Kasumi-1 (cell line): ENCODE measurements at places on chromosomes 4 and X.

DNA sequence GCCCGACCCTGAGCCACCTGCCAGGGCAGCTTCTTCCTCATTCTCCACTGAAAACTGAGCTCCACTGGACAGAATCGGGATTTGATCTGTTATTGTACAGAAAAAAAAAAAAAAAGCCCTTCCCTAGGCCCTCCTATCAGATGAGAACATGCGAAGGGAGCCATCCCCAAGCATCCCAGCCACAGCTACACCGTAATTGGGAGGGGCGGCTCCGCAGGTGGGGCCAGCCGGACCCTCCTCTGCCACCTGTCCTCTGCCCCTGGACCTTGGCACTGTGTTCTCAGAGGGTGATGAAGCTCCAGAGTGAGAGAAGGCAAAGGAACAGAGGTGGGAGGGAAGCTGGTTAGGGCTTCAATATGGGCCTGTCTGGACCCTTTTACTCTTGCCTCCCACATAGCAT, 240.0 kb upstream of the PSAPL1 start:
- DNase-seq = no peak

GRCh38 chrX:23194885-23195554, 139.6 kb upstream of the PTCHD1 start:
- no peak for DNase-seq

DNA sequence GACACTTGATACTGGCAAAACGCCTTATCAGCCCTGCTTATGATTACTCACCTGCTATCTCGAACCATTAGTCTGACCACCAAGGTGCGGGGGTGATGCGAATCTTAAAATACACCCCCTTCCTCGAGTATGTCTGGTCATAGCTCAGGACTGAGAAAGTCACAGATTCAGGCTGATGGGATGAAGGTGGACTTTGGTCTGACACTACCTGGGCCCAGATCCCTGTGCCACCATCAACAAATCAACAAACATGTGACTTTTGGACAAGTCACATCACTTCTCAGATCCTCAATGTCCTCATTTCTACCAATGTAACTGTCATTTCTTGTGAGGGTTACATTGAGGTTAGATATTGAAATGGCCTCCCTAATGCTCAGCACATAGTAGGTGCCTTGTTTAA, 9.8 kb upstream of the MSN start:
- no peak for DNase-seq

GRCh38 chrX:63765712-63766111, 19.3 kb downstream of the ARHGEF9 start:
- DNase-seq = peak; percentile 39

DNA sequence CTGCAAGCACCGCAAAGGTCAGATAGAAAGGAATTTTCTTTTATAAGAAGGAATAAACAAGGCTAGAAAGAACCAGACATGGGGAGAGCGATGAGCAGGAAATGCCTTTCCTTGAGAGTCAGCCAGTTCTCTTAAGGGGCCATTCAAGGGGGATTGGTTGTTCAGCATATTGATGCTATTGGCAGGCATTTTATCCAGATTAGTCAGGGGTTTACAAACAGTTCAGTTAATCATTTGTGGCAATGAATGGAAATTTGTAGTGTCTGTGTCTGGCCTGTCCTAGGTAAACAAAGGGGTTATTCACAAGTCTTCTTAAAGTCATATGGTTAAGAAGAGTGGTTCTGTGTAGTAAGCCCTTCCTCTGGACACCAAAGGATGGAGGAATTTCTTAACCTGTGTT, 184.7 kb upstream of the FRMPD4 start:
- no peak for DNase-seq

GRCh38 chrX:5113128-5113527, 1115.5 kb downstream of the NLGN4X start:
- peak; percentile 33 for DNase-seq

DNA sequence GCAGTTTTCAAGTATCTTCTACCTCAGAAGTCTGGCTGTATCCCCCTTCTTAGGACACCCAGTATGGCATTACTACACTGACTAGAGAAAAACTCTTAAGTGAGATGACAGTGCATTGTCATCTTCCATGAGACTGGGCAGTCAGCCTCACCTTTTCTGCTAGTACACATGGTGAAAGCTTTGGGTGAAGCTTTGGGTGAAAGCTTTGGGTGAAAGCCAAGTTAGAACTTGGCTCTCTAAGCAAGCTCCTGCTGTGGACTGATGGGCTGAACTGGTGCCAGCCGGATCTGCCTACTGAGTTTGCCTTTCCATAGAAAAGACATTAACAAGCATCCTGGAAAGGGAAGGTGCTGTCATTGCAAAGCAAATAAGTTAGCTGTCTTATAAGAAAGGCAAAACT, 8.8 kb downstream of the EPHA5 start:
- DNase-seq = no peak

GRCh38 chrX:119151051-119151380, 23.4 kb upstream of the KIAA1210 start:
- no peak for DNase-seq

DNA sequence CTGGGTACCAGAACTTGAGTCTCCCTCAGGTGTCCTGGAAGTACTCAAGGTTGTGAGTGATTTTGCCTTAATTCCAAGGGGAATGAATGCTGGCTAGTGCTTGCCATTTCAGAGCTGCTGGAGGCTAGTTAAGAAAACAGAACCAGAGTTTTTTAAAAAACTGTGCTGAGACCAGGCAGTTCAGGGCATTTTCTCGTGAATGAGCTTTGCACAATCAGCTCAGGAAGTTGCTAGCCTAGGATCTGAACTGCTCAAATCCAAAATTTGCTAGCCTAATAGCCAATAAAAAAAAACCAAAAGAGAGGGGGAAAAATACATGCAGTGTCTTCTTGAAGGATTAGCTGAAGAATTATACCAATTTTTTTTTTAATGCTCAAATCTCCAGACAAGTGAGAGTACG, 292.7 kb downstream of the FBXW7 start:
- DNase-seq = no peak

GRCh38 chr4:91436556-91436955, 867.2 kb upstream of the GRID2 start:
- DNase-seq = no peak

GRCh38 chr4:89254847-89255246, 52.8 kb downstream of the GPRIN3 start:
- DNase-seq = peak; percentile 36

DNA sequence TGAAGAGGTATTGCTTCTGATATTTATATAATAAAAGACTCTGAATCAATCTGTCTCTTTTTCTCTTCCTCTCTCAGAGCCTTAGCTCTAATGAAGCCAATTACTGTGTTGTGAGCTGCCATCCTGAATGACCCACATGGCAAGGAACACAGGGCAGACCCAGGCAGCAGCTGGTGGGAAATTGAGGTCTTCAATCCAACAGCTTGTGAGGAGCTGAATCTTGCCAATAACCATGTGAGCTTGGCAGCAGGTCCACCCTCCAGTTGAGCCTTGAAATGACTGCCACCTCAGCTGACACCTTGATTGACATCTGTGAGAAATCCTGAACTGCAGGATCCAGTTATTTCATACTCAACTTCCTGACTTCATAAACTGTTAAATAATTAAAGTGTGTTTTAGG, 149.4 kb downstream of the NDST4 start:
- DNase-seq = no peak

- DNase-seq = no peak
Observed at GRCh38 chr4:101277671-101278070, 69.7 kb downstream of the PPP3CA start.

DNA sequence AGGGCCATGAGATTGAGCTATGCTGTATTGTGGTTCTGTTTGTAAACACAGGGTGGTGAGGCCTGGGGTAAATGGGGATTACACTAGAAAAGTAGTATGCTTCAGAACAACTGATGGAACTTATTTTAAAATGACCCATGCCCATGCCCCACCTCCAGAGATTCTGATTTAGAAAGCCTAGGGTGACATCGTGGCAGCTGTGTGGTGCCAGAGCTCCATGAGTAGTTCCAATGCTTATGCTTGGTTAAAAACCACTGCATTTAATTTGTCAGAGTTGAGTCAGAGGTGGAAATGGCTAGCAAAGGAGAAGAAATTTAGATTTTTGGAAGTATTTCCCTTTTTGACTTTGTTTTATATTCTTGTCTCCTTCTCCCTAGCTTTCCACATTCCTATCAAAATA, 63.4 kb upstream of the PDE5A start:
- DNase-seq = no peak

- DNase-seq = peak; percentile 76
Observed at GRCh38 chrX:12970691-12971202, 4.2 kb upstream of the TMSB4X start.

DNA sequence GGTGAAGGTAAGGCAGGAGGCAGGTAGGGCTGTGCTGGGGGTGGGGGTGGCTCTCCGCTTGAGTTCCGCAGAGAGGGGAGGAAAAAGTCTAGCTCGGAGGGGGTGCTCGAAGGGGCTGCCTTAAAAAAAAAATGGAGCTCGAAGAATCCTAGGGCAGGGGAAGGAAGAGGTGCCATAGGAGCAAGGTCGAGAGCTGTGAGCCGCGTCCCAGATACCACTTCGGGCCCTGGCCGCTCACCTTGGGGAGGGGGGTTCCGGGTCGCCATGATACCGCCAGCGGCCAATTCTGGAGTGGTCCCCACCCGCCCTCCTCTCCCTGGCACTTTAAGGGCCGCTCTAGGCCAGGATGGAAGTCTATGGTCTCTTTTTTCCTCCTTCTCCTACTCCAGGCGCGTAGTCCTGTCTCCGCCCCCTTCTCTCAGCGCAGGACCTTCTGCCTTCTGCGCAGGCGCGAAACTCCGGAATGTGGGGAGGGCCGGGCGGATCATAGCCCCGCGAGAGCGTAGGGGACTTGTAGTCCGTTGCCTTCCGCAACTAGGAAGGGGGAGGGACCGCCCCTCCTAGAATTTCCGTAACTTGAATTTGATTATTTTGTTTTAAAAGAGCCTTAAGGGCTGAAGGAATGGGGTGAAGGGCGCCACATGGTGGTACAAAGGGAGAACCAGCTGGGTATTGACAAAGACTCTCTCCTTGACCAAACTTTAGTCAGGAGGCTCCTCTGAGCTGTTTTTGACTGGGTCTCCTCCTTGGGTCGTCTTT, at the start of gene FUNDC1:
Gene FUNDC1, minus strand, starts transcription at position 293 of the 759 bp plus-strand sequence. Its CDS starts 27 bp downstream, at position 266.
- peak; percentile 82 for DNase-seq

DNA sequence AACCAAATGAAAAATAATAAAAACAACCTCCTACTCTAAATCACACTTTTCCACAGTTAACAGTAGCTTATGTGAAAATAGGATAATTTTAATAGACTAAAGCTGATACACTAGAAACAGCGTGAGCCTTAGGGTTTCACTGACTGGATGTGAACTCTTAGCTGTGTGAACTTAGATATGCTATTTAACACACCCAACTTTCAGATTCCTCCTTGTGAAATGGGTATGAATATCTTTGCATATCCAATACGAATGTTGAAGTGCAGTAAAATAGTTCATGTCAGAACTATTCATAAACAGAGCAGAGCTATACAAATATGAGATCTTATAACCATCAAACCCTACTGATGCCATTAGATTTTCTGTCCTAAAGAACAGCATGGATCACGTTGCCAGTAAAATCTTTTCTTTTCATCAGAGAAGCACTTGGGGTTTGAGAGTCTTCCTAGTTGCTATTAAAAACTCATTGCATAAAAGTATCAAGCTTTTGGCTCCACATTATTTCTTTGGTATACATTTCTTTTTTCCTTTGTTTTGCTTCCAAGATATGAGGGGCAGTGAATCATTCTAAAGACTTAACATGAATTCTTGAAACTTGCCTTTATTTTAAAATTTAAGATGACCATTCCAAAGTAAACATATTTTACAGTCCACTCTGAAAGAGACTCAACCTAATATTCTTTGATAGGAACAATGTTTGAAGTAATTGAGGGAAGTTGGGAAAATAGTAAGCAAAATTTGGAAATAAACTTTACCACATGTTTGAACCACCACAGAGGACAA, 102.4 kb downstream of the CPE start:
- no peak for DNase-seq

DNA sequence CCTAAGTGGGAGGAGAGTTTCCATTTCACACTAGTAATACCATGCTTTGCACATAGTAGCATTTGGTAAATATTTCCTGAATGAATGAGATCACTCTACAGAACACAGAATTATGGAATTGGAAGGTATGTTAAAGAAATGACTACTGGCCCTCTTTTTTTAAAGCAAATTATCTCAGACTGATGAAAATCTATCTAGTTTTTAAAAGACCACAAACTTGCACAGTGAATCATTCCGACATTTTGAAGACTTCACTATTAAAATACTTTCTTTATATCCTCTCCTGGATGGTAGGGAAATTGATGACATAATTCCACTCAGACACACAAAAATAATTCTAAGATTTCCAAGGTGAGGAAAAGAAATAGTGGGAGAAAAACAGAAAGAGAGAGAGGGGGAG, 68.4 kb upstream of the ETNPPL start:
- no peak for DNase-seq

DNA sequence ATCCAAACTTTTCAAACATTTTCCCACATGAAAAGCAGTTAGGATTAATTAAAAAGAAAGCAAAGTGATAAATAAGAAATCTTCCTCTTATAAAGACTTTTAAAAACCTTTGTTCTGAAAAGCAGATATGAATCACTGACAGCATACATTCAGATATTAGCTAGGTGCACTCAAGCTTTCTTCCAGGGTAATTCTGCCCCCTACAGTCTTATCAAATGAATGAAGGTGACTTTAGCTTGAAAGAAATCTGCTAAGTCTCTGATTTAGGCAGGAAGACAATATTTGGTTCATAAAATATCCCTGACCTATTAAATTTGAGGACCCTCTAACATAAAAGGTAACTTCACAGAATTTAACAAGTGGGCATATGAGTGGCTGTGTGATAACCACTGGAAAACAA, 209.1 kb upstream of the FAM47A start:
- no peak for DNase-seq

- DNase-seq = no peak
Observed at GRCh38 chr4:136650541-136651277, 881.6 kb downstream of the PCDH18 start.

DNA sequence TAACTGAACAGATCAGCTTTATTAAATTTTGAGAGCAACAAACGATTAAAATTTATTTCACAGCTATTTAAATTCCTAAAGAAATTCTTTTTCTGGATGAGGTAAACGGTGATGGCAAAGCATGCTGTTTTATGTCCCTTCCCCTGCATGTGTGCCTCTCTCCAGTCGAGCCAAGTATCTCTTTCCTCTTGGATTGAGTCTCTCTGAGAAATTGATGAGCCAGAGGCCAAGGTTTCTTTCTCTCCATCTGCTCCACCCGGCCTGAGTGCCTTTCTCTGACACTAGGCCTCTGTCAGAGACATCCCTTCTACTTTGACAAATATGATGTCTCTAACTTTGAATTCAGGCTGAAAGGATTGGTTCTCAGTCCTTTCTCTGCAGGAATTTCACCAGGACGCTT, 42.6 kb upstream of the PARM1 start:
- no peak for DNase-seq
